ENCODE measurements at places on chromosomes 16 and 17.

GRCh38 chr16:27483624-27484023 is 66.1 kb downstream of the GTF3C1 start:
- no peak for DNase-seq

DNA sequence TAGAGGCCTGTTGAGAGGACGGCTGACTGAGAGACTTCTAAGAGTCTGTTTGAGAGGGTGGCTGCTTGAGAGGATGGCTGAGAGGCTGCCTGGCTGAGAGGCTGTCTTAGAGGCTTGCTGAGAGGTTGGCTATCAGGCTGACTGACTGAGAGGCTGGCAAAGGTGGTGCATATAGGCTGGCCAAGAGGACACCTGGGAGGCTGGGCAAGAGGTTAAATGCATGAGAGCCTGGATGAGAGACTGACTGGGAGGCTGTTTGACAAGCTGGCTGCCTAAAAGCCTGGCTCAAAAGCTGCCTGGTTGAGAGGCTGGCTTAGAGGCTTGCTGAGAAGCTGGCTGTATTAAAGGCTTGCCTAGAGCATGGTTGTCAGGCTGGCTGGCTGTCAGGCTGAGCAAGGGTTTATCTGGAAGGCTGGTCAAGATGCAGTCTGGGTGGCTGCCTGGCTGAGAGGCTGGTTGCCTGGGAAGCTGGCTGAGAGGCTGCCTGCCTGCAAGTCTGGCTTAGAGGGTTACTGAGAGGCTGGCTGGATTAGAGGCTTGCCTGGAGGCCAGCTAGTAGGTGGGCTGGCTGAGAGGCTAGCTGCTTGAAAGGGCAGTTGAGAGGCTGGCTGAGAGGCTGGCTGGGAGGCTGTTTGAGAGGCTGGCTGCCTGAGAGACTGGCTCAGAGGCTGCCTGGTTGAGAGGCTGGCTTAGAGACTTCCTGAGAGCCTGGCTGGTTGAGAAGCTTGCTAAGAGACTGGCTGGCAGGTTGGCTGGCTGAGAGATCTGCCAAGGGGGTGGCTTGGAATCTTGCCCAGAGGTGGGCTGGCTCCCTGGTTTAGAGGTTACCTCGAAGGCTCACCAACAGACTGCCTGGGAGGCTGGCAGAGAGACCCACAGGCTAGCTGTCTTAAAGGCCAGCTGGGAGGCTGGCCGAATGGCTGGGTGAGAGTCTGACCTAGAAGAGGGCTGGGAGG is 38.3 kb upstream of the ACSM2B start:
- no peak for DNase-seq

DNA sequence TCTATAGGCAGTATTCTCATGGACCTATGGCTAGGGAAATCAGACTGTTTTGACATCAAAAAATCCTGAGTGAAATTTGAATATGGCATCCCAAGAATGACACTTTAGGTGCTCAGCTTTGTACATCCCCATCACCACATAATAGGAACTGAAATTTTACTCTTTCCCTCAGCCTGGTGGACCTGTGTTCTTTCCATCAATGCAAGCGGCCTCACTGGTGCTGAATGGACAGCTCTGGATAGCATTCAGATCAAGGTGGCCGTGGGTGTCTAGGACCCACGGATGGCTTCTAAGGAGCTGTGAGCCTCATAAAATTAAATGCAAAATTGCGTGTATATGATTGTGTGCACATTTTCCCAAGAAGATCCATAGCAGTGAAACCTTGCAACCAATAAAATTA is 152.6 kb downstream of the MAP2K6 start:
- no peak for DNase-seq

DNA sequence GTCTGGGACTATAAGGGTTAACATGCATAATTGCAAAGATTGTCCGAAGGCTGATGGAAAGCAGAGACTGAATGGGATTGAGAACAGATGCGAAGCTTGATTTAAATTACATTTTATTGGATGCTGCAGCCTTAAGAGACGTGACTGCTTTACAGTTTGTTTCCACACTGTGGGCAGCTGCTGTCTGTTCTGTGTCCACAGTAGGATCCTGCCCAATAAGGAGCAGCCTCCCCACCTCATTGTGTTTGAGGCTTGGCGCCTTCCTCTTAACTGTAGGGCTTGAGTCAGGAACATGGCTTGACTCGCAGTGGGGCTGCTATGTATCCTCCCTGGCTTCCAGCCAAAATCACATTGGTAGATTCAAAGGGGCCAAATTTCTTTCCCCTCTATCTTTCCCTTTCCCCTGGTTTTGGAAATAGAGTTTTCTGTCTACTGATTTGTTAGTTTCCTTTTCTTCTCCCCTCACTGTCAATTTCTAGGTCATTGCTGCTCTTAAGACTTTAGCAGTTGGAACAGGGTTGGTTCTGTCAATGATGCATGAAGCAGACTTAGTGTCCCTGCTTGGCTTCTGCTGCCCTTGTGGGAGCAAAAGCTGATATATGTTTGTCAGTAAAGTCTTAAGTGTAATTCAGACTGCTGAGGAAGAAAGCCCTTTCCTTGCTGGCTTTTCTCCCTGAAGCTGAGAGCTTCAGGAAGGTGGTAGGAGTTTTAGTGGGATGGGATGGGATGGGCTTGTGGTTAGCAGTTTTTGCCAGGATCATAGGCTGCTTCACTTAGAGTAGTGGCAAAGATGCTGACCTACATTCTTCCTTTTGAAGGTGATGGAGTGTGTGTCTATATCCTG is 5.0 kb upstream of the RARA start:
- no peak for DNase-seq

DNA sequence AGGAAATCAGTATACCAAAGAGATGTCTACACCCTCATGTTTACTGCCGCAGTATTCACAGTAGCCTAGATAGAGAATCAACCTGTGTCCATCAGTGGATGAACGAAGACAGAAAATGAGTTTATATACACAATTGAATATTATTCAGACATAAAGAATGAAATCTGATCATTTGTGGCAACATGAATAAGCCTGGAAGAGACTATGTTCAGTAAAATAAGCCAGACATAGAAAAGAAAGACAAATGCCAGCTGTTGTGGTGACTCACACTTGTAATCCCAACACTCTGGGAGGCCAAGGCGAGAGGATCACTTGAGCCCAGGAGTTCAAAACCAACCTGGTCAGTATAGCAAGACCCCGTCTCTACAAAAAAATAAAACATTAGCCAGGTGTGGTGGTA is 16.1 kb downstream of the NUDT16L1 start:
- no peak for DNase-seq

DNA sequence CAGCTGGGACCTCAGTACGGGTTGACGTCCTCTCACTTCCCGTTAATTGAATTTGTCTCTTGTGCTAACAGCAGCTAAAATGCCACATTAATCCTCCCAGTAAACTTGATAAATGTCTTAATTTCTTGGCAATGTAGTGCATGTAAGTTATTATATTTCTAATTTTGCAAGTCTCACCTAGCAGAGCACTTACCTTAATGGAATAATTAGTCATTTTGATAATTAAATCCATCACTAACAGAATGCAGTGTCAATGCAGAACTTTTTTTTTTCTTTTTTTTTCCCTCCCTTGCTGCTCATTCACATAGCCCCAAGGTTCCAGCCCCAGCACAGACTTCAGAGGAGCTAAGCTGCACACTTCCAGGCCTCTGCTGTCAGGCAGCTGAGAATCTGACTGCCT is 376.5 kb downstream of the RBFOX1 start:
- DNase-seq = no peak

DNA sequence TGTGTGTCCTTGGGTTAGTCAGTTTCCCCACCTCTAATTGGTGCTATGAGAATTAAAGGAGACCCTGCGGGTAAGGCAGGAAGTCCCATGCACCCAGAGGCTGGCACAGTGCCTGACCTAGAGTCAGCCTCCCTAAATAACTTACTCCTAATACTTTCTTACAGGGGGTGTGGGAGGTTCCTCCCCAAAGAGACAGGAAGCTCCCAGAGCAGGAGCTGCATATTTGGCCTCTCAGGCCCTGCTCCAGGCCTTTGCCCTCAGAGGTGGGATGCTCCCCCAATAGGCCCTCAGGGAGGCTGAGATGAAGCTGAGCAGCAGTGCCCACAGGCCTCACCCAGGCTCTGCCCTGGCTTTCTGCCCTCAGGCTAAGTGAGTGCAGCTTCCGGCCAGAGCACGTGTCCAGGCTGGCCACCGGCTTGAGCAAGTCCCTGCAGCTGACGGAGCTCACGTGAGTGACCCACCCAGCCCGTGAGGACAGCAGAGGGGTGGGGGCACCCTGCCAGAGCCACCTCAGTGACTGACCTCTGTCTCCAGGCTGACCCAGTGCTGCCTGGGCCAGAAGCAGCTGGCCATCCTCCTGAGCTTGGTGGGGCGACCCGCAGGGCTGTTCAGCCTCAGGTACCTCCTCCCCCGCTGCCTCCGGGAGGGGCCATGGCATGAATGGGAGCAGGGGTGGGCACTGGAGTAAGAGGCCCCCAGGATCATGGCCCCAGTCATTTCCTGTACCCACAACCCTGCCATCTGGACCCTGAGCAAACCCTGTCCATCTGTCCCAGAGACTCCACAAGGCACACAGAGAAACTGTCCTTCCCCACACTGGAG is 31.1 kb upstream of the CPNE2 start:
- peak; percentile 33 for DNase-seq

DNA sequence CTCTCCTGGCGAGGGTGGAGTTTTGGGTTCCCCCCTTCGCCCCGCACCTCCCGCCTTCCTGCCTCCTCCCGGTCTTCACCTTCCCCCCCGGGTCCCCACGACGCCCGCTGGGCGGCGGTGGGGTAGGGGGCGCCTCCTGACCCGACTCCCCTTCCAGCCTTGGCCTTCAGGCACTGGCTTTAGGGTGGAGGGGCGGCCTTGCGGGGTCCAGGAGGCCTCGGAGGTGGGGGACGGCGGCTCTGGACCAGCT is 2.4 kb downstream of the SLC16A3 start:
- no peak for DNase-seq

GRCh38 chr17:55510986-55511721 is at the start of gene SMIM36:
SMIM36 (minus strand) TSS chr17:55511452.
- no peak for DNase-seq

DNA sequence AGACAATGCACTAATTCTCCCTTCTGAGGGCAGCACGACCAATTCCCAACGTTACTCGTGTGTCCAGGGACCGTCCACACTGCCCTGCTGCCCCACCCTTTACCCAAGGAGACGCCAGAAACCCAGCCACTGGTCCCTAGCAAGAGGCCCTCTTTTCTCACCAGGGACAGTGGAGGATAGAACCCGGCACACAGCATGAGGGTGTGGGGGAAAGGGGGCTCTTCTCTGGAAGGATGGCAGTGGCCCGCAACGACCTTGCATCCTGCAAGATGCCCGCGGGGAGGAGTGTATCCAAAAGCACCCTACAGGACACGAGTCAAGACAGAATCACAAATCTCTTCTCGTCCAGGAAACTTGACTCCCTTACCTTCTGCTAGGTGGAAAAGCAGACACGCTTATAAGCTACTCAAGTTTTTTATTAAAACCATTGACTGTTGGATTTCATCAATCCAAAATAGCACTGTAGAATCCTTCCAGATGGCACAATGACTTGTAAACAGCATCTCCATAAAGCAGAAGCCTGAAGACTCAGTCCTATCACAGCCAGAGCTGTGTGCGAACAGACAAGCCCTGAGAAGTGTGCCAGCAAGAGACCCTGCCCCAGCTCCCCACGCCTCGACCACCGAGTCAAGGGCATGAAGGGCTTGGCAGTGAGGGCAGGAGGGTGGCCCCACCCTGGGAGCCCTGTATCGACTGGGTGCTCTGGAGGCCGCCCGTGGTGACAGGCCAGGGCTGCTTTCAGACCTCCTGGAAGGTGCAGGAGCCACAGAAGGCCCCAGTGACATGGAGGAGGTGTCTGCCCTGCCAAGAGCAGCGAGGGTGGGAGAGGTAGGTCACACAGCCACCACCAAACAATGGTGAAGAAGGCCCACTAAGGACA is 103.8 kb downstream of the ANKRD11 start:
- DNase-seq = no peak

DNA sequence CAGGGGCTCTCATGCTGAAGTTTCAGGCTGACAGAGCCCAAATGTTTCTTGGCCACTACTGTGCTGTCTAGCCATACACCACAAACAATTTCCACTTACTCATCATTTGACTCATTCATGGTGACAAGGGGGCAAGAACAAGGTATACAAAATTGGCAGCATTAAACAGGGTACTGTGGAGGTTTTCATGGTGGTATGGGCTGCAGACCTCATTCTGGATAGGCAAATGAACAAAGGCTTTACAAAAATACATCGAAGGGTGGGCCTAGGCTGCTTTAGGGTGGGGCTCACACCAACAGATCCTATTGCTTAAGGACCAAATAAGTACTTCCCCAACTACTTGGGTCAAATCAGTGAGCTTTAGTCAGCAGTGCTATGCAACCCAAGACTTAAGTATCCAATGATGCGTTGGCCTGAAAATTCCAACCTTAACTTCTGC is 53.0 kb downstream of the N4BP1 start:
- DNase-seq = no peak

- no peak for DNase-seq
Measured at GRCh38 chr16:52538511-52538910, 8.4 kb downstream of the TOX3 start.

DNA sequence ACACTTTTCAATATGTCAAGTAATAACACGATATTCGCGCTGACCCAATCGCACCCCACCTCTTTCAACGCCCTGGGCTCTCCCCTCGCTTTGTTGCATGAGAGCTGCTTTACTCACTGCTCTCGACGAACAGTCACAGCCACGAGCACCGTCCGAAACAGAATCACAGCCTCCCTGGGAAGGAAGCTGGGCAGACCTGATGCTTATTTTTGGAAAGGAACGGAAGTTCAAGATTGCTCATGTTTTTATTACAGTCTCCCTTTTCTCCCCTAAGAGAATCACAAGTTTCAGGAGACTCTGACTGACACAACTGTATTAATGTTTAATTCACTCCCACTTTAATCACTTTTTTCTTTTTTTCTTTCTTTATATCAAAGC is 67.8 kb downstream of the ANKRD11 start:
- peak; percentile 51 for DNase-seq

DNA sequence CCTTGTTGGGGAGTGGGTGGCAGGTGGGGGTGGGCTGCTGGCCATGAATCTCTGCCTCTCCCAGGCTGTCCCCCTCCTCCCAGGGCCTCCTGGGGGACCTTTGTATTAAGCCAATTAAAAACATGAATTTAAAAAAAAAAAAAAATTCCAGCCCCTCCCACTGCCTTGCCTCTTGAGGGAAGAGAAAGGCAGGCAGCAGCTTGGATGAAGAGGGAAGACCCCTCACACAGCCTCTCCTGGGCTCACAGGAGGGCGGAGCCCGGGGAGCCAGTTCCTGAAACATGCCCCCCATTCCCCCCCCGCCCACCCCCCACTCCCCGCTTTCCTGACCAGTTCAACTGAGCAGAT is 1.8 kb upstream of the TCAP start:
- no peak for DNase-seq

Measured in thoracic aorta (tissue), 2 donors.